Urinary bladder (tissue), 4 donors: ENCODE measurements at places on chromosomes 1 and 21. TPM values are rescaled to one million over a fixed set of nuclear protein-coding genes. Genes with fewer than 3 reads are reported as not detected.

The SLC22A15 gene
- total RNA-seq: 6.6 TPM

The PPM1J gene
- 0.37 TPM for total RNA-seq

The AMY2B gene
- 51.0 TPM for total RNA-seq

The TTC39A gene
- 4.1 TPM for total RNA-seq

DNA sequence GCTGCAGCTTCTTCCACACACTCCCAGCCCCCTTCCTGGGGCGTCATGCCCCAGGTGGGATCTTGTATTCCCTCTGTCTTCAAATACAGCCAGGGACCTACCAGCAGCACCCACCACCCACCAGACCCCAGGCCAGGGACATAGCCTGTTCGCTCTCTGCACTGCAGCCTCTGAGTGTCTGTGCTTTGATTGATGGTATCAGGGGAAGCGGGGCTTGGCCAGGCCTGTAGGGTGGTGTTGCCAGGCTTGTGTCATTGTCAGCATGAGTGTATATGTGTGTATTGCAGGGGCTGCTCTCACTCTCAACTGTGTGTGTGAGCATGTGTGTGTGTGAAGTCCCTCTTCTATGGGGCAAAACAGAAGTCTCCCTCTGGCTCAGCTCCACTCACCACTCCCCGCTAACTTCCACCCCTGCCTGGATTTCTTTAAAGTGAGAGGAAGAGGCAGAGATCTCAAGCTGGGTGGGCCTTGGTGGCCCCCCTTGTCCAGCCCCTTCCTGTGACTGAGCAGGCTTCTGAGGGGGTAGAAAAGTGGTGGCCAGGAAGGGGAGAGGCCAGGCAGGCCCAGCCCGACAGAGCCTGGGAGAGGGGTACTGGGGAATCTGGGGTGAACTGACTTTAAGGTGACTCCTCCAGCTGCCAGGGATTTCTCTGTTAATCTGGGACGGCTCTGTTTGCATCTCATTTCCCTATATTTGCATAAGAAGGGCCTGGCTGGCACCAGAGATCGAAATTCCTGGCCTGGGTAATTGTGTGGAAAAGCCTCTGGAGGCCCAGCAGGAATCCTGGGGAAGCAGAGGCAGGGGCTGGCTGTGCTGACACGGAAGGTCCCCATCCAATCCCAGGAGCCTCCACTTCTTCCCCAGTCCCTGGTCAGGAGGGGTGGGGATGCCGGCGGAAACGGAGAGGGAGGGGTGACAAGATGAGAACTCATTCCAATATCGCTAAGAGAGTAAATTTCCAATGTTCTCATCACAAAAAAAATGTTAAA is 18.6 kb upstream of the ADGRB2 start:
- no peak for DNase-seq

DNA sequence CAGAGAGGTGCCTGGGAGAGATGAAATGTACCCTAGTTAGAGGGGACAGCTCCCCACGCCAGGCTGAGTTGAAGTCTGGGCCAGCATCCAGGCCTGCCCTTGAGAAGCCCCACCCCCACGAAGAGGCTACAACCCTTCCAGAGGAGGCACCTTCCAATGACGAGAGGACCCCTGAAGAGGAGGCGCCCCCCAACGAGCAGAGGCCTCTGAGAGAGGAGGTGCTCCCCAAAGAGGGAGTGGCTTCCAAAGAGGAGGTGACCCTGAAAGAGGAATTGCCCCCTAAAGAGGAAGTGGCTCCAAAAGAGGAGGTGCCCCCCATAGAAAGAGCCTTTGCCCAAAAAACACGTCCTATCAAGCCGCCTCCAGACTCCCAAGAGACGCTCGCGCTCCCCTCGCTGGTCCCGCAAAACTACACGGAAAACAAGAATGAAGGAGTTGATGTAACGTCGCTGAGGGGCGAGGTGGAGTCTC is 3.1 kb downstream of the EVA1B start:
- no peak for DNase-seq

GRCh38 chr1:58754073-58754613 is 29.7 kb downstream of the JUN start:
- DNase-seq: no peak

- no peak for DNase-seq
Measured at GRCh38 chr1:23129846-23130245, 38.8 kb downstream of the LUZP1 start.
